ENCODE measurements at places on chromosomes 2 and 18.

GRCh38 chr2:11701206-11701605, 31.2 kb upstream of the NTSR2 start:
- no peak for DNase-seq

GRCh38 chr18:48230467-48231113, 178.6 kb downstream of the ZBTB7C start:
- DNase-seq = peak; percentile 53

- no peak for DNase-seq
These were observed 65.3 kb downstream of the MYO3B start for GRCh38 chr2:170243118-170243837.

DNA sequence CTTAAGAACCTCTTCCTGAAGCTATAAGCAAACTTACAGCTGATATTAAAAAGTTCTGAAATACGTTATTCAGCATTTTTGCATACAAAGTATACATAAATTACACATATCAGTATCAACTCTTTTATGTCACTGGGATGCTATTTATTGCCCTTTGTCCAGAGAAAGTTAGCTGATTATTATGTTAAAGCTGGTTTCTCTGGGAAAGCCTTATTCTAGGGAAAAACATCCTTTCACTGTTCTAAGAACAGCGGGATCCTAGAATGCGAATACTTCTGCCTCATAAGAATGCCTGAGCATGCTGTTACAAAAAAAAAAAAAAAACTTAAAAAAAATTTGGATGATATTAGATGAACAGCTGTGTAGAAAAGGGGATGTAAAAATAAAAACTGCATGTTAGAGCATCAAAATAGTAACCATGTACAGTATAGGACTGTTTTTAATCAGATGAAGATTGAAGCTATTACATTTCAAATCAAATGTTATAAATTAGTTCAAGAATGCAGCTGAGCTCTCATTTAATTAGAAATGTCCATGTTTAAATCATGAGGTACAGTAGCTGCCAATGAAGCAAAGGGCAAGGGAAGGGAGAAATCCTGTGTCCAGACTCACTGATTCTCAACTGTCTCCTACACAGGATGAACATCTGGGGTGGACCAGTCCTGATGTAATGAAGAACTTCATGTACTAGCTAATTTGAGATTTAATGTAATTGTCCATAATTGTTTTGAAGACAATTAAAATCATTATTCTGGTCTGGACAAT, 8.2 kb downstream of the FTCDNL1 start:
- no peak for DNase-seq

DNA sequence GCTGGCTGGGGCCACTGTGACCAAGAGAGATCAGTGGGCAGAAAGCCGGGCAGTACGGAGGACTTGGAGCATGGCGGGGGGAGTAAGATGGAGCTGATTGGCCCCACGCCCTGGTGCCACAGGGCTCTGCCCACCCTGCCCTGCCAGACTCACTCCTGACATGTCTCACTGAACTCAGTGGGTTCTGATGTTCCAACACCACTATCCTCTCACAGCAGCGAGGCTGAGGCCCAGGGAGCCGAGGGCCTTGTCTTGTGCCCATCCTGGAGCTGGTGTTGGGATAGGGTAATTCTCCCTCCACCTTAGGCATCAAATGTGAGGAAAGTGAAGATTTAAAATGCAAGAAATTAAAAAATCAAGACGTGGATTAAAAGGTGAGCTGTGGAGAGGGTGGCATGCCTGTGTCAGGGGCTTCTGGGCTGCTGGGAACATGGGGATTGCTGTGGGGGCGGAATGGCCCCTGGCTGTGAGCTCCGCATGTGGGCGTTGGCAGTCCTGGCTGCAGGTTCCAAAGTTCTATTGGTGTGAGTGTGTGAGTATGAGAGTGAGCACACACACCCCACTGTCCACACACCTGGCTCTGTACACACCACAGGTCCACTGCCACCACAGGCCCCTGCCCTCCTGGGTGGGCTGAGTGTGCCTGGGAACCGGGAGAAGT, 283.5 kb upstream of the HS6ST1 start:
- no peak for DNase-seq

DNA sequence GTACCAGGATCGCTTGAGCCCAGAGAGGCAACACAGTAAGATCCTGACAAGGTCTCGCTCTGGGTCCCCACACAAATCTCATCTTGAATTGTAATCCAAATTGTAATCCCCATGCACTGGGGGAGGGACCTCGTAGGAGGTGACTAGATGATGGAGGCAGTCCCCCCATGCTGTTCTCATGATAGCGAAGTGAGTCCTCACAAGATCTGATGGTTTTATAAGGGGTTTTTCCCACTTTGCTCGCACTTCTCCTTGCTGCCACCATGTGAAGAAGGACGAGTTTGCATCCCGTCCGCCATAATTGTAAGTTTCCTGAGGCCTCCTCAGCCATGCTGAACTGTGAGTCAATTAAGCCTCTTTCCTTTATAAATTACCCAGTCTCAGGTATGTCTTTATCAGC, 46.0 kb upstream of the SERTAD2 start:
- DNase-seq = no peak

GRCh38 chr2:6864923-6865345, 773 bp downstream of the CMPK2 start:
- DNase-seq = no peak

DNA sequence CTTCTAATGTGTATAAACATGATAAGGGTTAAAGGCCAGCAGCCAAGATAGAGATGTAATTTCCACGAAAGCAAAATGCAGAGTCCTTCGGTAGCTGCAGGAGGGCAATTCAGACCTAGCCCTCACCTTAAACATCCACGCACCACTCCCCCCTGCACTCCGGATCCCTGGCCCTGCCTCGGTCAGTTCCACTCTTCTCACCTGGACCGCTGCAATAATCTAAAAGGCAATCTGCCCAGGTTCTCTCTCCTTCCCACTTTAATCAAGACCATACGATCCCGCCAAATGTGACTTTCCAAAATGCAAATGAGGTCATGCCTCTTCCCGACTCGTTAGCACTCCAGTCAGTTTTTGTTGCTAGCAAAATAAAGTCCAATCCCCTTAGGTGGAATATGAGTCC, 485.2 kb downstream of the EIPR1 start:
- no peak for DNase-seq

DNA sequence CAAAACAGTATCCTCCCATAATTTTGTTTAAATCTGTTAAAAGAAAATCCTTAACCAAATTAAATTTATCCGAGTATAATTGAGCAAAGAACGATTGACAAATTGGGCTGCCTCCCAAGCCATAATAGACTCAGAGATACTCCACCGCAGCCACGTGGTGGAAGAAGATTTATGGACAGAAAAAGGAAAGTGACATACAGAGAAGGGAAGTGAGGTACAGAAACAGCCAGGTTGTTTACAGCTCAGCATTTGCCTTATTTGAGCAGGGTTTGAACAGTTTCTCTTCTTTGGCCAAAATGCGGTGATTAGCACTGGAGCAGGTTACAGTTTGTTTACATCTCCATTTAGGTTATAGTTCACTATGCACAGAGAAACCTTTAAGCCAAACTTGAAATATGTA, 60.8 kb downstream of the KYNU start:
- DNase-seq = no peak

- DNase-seq = no peak
These were observed 274.7 kb upstream of the SKOR2 start for GRCh38 chr18:47526147-47526546.

Measured in HFFc6 (cell line).